HepG2 (cell line): ENCODE measurements at places on chromosomes 7 and 10.

DNA sequence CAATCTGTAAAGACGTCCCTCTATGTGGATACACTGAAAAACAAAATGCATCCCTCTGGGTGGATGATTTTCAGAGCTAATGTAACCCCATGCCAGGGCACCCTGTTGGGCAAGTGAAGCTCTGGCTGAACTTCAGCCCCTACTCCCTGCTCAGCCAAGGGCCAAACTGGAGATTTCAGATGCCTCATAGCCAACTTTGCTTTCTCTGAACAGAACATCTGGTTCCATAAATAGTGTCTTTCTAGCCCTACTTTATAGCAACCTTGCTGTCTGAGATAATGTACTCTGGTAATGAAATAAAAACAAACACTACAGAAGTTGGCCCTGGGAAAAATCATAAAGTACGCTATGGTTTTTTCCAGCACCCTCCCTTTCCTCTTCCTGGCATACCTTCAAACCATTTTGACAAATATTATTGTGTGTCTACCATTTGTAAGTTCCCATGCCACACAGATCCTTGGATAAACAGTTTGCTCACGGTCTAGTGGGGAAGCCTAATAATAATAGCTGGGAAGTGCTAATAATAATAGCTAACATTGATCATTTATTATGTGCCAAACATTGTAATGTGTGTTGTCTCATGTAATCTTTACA is 3.4 kb downstream of the ENTPD1 start:
- no peak for DNase-seq

DNA sequence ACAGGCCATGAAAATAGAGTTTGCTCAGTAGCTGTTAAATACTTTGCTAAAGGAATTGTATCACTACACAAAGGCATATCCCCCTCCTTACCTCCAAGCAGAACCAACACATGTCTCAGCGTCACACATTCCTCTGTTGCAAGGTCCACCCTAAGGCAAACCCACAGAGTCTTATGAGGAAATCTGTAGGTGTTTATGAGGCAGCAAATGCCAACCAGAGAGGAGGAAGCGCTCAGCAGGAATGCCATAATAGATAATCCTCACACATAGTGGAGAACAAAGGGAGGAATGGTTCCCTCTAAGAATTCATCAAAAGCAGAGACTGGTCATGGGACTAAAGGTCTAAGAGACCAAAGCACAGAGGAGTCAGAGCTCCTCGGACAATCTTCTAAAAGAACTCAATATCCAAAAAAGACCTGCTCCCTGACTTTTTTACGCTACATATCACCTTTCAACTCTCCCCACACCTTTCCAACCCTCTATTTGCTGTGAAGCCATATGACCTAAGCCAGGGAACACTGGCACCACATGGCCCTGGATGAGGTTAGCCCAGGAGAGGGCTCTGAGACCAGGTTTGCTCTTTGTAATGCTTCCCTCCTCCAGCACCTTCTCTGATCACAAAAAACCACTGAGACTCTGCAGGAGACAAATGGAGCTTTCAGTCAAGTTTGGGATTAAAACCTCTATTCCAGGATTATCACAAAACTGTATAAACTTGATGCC is 7.3 kb downstream of the SLC25A13 start:
- DNase-seq, result no peak

DNA sequence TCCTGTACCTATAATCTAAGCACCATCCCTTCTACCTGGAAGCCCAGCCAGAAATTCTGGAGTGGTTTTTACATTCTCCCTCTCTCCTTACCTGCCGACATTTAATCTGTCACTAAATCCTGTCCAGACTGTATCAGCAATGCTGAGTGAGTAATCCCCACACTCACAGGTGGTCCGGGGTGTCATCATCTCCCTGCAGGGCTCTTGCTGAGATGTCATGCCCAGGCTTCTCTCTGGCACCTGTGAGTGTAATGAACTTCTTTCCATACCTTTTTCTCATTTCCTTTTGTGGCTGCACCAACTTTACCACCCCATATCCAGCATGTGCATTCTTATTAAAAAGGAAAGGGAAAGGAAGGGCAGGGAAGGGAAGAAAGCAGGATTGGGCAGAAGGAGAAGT is 355.2 kb downstream of the CCSER2 start:
- no peak for DNase-seq

DNA sequence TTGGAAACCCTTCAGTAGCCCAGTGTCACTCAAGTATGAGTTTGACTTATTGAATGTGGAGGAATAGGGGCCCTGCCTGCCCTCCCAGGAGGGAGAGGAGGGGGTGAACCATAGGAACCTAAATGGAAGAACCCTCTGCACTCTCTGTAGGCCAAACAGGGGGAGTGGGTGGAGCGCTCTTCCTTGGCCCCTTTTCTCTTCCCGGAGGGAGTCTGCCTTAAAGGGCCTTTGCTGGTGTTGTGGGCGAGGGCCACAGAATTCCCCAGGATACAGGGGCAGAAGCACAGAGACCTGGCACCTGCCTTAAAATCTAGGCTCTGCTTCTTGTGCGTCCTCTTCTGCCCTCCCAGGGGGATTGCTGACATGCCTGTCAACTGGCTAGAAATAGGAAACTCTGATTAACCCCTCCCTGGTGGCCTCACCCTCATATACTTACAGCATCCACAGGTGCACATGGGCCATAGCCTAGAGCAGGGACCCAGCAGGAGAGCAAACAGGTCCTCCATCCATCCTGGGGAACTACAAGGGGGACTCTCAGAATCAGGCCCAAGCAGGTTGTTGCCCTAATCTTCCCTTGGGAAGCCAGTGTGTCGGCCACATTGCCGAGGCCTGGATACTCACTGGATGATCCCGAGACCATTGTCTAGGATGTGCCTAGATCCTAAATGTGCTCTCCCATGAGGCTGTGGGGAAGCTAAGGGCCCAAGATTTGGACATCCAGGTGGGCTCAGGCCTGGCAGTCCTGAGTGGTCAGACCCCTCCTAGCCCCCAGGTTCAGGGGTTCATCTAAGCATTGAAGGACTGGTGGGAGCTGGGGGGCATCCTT is 3.4 kb downstream of the TRIM8 start:
- DNase-seq, result no peak

GRCh38 chr10:88896994-88897853 is 17.2 kb downstream of the STAMBPL1 start:
- peak; percentile 44 for DNase-seq

DNA sequence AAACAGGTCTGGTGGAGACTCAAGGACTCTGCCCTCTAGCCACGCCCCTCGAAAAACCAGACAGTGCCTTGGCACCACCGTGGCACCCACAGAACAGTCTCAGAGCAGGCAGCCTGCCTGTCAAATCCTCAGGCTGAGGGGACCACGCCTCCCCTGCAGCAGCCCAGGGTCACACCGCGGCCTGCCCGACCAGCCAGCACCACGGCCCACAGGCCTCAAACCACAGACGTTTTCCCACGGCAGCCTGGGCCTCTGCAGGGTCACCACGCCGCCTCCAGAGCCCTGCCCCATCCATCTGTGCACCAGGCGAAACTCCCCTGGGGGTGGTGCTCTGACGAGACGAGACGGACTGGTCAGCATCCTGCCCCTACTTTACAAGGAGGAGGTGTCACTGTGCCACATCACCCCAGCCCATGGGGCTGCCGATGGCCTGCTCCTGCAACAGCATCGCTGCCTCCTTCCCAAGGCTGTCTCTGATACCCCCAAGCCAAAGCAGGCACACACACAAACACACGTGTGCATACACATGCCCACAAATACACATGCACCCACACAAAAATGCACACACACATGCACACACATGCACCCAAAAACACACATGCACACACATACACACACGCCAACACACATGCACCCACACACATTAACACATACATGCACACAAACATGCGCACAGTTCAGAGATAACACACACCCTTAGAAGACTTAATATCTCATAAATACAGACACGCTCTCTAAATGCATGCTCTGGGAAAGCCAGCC is 24.6 kb downstream of the PAPOLB start:
- no peak for DNase-seq

GRCh38 chr7:141880960-141881359 is 35.2 kb upstream of the OR9A4 start:
- DNase-seq, result no peak
